ENCODE measurements at places on chromosomes 1 and 21.

DNA sequence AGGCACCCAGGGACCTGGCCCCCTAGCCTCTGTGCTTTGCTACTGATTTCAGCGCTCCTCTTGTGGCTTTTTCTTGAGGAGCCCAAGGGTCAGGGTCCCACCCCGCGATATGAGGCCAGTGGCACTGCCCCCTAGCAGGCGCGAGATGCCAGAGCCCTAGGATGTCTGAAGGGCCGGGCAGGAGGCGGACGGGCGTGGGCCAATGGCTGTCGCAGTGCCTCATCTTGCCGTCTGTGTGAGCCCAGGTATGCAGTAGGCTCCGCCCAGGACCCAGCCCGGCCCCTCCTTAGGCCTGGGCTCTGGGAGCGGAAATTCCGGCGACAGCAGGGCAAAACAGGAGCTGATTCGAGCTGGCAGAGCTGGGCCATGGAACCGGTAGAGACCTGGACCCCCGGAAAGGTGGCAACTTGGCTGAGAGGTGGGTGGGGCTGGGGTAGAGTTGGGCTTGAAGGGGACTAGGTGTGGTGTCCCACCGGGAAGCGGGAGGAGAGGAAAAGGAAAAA is at the start of gene CNKSR1:
CNKSR1 (plus strand) TSS at position 310 of the 503 bp plus-strand sequence; CDS start at position 367, 57 bp downstream.
- no peak for DNase-seq

DNA sequence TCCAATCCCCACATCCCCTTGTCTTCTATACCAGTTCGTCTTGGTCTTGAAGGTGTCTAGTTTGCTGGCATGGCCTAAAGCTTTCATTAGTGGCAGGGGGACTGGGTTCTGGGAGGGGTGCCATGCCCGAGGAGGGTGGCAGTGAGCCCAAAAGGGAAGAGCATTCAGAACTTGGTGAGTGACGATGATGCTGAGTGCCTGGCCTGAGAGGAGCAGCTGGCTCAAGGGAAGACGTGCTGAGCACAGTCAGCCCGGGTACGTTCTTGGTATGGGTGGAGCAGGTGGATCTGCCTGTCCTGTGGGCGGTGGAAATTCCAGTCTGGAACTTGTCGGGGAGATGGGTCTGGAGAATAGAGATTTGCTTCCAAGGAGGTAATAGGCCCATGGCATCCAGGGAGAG is 4.6 kb downstream of the FDPS start:
- DNase-seq = no peak

GRCh38 chr1:23611601-23612327 is 52.5 kb upstream of the ID3 start:
- no peak for DNase-seq

- DNase-seq = no peak
These were observed 14.1 kb upstream of the NUF2 start for GRCh38 chr1:163307479-163308171.

DNA sequence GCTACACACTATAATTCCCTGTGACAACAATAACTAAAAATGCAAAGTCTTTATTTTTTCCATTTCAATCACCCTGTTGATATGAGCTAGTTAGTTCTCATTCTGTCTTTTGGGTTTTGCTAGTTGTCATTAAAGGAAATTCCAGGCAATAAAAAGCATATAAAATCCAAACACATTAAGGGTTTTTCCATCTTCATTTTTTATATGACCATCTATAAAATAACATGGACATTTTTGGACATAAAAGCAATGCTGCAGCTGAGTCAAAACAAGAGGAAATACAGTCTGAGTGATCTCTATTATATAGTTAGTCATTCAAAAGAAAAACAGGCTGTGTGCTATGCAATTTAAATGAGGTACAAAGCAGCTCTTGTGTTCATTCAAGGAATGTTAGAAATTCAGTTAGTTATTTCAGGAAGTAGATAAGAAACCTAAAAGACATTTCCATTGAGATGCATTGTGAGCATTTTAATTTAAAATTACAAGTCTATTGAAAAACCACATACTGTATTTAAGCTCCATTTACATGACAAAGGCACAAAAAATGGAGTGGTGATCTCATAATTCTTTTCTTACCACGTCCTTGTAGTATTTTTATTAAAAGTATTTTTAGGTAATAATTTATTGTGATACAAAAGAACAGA is 67.3 kb upstream of the BCL10 start:
- no peak for DNase-seq

GRCh38 chr1:220119043-220119512 is 25.1 kb downstream of the IARS2 start:
- no peak for DNase-seq

- DNase-seq = no peak
These were observed 6.9 kb upstream of the MX1 start for GRCh38 chr21:41418956-41419680.
